ENCODE measurements at places on chromosomes 2 and 18. TPM values are rescaled to one million over a fixed set of nuclear protein-coding genes. Genes with fewer than 3 reads are reported as not detected.

The MARCO gene
- 4.6 TPM for total RNA-seq

The RHOB gene
- total RNA-seq, result 487 TPM

The FAM237A gene
- total RNA-seq, result not detected

The ARHGAP28 gene
- total RNA-seq, result 4.6 TPM

The KCNJ13 gene
- not detected for total RNA-seq

The FASTKD2 gene
- 27.0 TPM for total RNA-seq

The CPO gene
- total RNA-seq, result 0.41 TPM

The EFR3B gene
- 1.1 TPM for total RNA-seq

The GPR75 gene
- 2.4 TPM for total RNA-seq

The ZNF892 gene
- 6.2 TPM for total RNA-seq

The PSTPIP2 gene
- total RNA-seq, result 11.1 TPM

The GALNT5 gene
- 0.47 TPM for total RNA-seq

The TMEM127 gene
- 72.3 TPM for total RNA-seq

The KIDINS220 gene
- total RNA-seq, result 56.6 TPM

The ZSWIM2 gene
- not detected for total RNA-seq

The PDCL3 gene
- total RNA-seq, result 20.1 TPM

The DSEL gene
- total RNA-seq, result 6.4 TPM

The EVA1A gene
- 28.1 TPM for total RNA-seq

The ALK gene
- 0.13 TPM for total RNA-seq

GRCh38 chr2:183185534-183185933, 61.3 kb downstream of the NUP35 start:
- no peak for DNase-seq

DNA sequence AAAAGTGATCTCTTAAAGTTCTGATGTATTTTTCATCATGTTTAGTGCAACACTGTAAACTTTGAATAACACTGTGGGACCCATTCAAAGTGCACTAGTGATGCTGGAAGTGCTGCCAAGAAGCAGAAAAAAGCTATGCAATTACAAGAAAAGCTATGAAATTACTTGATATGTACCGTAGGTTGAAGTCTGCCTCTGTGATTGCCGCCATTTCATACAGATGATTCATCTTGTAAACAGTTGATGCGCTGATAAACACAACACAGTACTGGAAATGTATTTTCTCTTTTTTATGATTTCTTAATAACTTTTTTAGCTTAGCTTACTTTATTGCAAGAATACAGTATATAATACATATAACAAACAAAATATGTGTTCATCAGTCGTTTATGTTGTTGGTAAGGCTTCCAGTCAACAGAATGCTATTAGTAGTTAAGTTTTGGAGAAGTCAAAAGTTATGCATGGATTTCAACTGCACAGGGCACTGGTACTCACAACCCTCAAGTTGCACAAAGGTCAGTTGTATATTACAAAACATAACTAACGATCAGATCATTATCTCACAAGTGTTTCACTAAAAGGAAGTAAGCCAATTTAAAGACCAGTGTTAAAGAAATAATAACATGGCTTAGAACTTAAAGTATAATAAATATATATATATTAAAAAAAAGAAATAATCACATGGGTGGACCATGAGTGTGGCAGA, 82.0 kb downstream of the SGPP2 start:
- DNase-seq, result no peak

GRCh38 chr2:229443546-229444268, 172.6 kb upstream of the PID1 start:
- DNase-seq, result no peak

- DNase-seq, result no peak
Observed at GRCh38 chr2:13649918-13650317, 933.2 kb downstream of the TRIB2 start.

- DNase-seq, result no peak
Observed at GRCh38 chr2:31770741-31771140, 190.0 kb upstream of the SRD5A2 start.

- no peak for DNase-seq
Observed at GRCh38 chr2:200471928-200472645, 37.8 kb downstream of the KCTD18 start.

- no peak for DNase-seq
Observed at GRCh38 chr2:15337996-15338666, 223.0 kb downstream of the NBAS start.

DNA sequence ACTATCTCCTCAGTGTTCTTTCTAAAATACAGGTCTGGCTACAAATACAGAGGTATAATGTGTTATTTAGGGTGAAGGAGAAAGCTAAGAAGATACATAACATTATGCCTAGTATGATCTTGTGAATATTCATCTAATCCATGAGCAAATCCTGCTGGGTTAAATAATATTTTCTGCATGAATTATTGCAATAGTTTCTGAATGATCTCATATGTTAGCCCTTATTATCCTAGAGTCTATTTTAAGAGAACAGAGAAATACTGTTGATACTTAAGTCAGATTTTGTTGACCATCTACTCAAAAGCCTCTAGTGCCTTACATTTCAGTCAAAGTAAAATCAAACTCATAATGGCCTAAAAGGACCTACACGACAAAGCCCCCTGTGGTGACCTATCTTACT, 382.3 kb downstream of the FIGN start:
- DNase-seq, result no peak

- peak; percentile 52 for DNase-seq
Observed at GRCh38 chr2:95698146-95698545, 106.3 kb downstream of the TRIM43 start.

DNA sequence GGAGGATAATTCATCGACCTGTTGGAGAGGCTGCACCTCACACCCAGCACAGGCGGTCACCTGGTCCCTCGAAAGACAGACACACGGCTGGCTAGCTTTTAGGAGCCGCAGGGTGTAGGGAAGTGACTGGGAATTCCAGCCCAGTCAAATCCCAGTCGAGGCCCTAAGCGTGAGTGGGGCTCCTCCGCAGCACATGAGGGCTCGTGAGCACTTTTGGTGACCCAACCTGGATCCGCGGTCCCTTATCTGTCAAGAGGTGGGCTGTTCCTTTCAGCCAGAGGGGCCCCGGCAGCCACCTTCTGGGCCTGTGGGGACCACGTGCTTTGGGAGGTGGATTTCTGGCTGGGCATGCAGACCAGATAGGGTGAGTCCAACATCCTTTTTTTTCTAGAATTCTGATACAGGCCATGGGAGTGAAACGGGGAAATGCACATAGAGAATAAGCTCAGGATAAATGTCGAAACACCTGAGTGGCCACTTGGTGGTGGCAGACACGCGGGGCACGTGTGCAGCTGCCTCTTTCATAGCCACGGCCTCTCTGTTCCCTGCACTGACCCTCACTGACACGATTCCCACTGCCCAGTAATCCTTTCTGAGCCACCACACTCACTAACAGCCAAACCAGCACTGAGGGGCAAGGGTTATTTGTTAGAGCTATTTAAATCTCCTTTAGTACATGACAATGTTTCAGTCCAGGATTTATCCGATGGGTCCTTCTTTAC, 148.4 kb upstream of the PXDN start:
- DNase-seq, result no peak

DNA sequence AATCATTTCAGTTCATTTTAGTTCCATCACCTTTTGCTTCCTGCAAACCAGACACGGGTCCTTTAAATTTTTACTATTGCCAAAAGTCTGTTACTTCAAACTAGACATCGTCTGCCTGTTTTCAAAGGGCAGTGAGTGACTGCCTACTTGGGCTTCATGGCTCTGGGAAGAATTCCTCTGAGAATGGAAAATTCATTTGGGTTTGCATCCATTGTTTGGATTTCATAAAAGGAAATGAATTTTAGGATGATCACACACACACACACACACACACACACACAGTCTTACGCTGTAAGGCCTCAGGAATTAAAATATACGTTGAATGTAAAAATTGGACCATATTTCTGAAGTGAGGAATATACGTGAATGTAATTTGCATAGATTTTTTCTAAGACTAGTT, 1584.3 kb upstream of the ACVR2A start:
- no peak for DNase-seq

- DNase-seq, result no peak
Observed at GRCh38 chr2:8661736-8662135, 20.1 kb upstream of the ID2 start.

GRCh38 chr2:96914332-96914731, 44.5 kb upstream of the SEMA4C start:
- DNase-seq, result no peak

- no peak for DNase-seq
Observed at GRCh38 chr2:230974096-230974913, 21.6 kb upstream of the SPATA3 start.

DNA sequence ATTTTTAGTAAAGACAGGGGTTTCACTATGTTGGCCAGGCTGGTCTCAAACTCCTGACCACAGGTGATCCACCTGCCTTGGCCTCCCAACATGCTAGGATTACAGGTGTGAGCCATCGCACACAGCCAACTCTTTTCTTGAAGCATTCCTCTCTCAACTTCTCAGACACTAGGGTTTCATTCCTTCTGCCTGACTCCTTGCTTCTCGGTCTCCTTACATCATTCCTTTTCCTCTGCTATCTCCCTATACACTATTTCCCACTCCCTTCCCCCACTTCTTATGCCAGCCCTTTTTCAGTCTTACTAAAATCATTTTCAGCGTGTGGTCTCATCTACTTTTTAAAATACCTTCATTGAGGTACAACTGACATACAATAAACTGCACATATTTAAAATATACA, 6.1 kb downstream of the SOS1 start:
- no peak for DNase-seq

DNA sequence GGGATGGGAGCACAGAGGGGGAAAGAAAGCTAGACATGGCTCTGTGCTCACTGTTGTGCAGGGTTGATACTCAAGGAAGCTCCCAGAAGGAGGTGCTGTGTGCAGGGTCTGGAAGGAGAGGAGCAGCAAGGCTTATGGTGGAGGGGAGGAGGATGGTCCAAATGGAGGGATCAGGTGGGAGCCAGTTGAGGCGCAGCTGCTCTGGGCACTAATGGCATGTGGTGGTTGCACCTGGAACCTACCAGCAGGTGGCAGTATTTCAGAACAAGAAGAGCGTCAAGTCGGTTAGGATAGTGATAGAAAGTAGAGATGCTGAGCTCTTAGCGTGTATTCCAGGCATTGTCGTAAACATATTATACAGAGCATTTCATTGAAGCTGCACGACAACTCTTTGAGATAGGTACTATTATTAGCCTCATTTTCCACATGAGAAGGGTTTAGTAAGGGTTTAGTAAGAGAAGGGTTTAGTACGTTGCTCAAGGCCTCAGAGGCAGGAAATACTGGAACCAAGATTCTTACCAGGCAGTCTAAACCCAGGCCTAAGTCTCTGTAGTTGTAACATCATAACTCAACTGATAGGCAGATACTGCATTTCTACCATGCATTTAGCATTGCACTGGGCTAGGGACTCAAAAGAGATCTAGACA, 223.7 kb downstream of the CYP26B1 start:
- peak; percentile 80 for DNase-seq

GRCh38 chr2:3125001-3125760, 252.4 kb downstream of the EIPR1 start:
- no peak for DNase-seq

DNA sequence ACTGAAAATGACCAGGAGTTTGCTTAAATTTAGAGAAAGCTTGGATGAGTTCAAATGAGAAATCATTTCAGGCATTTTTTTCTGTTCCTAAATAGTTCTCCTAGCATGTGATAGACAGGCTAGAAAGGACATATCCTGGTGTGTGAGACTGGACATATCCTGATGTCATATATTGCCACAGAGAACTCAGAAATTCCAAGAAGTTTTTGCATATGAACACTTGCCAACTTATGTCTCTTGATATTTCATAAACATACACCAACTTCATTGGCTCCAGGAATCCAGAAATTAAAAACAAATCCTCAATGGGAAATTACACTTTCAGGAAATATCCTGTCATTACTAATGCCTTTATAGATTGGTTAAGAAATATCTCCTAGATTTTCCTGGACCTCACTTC, 2.9 kb upstream of the SERPINB4 start:
- DNase-seq, result no peak

Data from kidney (tissue), 22 donors.